ENCODE measurements at places on chromosomes 13 and 19.

DNA sequence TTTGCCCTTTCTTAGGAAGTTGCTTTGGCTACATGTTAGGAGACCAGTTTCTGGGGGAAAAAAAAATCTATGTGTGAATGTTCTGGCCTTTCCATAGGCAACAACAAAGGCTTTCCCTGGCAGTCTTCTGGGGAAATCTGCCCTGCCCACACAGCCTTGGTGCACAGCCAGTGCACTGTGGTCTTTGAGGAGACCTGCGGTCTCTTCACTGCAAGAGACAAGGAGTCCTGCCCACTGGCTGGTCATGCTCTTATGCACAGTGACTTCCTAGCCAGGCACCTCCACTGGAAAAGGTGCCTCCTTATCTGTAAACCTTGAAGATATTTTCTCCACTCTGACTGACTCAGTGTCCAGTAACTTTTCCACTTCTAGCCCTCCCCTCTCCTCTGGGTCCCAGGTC, 155.1 kb downstream of the SUCLA2 start:
- no peak for DNase-seq

DNA sequence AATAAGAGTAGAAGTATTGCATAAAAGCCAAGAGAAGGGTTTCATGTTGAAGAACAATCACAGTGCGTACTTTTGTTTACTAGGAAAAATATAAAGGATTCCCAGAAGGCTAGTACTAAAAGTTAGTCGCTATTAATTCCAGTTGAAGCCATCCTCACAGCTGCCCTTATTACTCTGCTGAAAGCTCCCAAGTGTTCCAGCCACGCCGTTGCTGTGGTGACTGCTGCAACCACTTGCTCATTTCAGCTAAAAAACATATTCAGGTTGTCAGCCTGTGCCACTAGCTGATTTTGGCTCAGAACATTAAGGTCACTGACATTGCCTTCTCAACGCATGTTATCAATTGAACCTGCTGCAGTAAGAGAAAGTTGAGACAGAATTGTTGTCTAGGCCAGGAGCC, 87.1 kb upstream of the FNDC3A start:
- DNase-seq, result no peak

GRCh38 chr13:33132644-33133440, 116.6 kb downstream of the KL start:
- DNase-seq, result no peak

- DNase-seq, result peak; percentile 97
These were observed 13.6 kb downstream of the LTBP4 start for GRCh38 chr19:40614622-40615411.

All from stimulated activated CD4-positive, alpha-beta T cell treated with anti-CD3 and anti-CD28 coated beads, Interleukin-15, amount 100 ng/mL, for 48 hours (primary cell).